ENCODE measurements at places on chromosomes 5 and 9. TPM values are rescaled to one million over a fixed set of nuclear protein-coding genes. Genes with fewer than 3 reads are reported as not detected.

Gene CEL
- total RNA-seq, result 5.3 TPM

Gene RANBP17
- total RNA-seq, result 31.1 TPM

Gene PCDHAC2
- not detected for total RNA-seq

Gene FBN2
- total RNA-seq, result 0.68 TPM

Gene FAM114A2
- total RNA-seq, result 43.6 TPM

Gene MYMK
- total RNA-seq, result not detected

GRCh38 chr5:125798307-125798706 lies 624.9 kb upstream of the GRAMD2B start:
- no peak for DNase-seq

- no peak for DNase-seq
Measured at GRCh38 chr9:104232781-104233341, 138.8 kb downstream of the SMC2 start.

GRCh38 chr5:115179030-115179393 lies 9.3 kb upstream of the TRIM36 start:
- no peak for DNase-seq

DNA sequence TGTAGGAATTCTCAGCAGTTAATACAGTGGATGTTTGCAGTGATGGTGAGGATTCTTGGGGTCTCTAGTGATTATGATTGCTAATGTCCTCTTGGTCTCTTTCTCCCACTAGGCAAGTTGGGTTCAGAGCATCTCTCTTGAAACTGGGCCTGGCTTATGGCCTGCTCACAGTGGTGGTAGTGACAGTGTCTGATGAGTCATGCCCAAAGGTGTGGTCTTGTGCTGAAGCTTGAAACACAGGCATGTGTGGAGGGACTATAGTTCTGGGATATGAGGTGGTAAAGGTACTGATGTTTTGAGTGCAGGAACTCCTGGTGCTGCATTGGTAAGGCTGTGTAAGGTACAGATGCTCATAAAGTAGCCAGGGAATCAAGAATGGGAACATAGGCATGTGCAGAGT lies 231.1 kb downstream of the FAM170A start:
- no peak for DNase-seq

DNA sequence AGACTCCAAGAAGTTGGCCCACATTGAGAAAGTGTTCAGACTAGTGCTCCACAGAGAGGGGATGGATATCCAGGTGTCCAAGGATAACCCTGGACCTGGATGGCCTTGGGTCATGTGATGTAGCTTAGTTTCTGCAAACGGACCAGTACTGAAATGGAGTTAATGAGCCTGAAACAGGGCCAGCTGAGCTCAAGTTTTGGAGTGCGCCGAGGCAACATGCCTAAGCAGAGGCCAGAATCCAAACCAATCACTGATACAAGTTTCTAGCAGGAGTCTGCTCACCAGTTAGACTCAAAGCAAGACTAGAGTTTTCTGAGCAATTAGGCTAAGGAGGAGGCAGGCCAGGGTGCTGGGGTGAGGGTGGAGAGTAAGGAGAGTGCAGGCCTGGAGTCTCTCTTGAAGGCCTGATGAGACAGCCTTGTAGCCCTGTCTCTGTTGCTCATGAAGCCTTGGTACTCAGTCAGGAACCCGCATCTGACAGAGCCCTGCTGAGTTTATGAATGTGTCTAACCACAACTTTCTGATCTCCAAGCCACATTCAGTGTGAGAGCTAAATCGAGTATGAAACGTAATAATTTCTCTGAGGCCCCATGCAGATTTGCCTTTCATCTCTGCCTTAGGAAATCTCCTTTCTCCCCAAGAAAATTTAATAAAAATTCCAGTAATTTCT lies 68.9 kb upstream of the EQTN start:
- no peak for DNase-seq

DNA sequence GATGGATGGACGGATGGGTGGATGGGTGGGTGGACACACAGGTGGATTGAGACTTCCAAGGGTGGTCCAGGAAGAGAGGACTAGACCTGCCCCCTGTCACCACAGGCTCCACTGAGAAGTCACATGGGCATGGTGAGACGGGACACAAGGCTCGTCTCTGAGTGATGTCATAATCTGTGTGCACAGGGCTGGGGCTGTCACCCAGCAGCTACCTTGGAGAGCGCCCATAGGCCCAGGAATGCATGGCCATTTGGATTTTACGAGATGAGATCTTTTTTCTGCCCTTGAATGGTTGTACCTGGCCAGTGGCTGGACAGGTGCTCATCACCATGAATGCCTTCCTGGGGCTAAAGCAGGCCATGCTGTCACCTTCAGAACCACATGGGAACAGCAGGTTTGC lies 3.1 kb downstream of the OLFM1 start:
- no peak for DNase-seq

DNA sequence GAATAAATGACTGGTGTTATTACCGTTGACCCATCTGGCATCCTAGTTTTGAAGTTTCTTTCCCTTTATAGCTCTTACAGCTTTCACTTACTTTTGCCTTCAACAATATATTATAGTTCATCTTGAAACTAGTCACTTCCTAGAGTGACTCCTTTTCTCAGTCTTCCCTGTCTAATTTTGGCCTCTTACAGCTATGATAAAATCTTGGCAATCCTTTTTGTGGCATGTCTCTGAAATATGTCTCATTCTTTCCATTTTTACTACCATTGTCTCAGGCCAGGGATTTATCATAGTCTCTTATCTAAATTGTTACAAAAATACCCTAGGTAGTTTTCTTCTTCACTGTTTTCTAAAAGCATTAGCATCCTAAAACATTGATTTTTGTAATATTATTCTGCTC lies 621.3 kb upstream of the ZNF608 start:
- DNase-seq, result no peak

DNA sequence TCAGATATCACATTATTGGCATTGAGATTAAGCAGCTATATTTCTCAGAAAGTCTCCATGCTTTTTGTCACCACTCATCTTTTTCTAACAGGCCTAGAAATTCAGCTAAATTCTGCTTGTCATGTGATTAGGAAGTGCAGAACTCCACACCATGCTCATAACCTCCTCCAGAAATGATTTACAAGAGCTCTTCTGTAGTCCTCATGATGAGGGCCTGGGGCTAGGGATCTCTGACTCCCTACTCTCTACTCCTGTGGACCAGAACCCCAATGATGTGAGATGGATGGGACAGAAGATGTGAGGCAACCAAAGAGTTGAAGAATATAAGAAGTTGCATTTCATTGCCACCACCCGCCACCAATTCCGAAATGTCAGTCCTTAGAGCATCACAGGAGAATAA lies 16.5 kb upstream of the SIL1 start:
- no peak for DNase-seq

DNA sequence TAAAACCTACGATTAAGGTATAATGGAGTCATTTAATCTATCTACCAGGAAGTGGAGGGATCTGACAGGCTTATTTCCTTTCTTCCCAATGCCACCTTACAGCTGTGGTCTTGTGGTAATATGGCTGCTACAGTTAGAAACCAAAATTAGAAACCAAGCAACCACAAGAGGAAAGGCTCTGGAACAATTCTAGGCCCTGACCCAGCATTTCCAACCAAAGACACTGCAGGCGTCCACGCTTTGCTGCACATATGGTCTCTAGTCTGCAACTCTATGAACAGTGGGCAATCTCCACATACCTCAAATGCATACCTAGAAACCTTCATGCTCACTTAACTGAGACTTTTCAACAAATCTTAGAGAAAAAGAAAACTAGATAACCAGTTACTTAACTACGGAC lies 339.1 kb downstream of the NFIB start:
- DNase-seq, result no peak

- no peak for DNase-seq
Measured at GRCh38 chr5:137374110-137374714, 124.9 kb downstream of the SPOCK1 start.

DNA sequence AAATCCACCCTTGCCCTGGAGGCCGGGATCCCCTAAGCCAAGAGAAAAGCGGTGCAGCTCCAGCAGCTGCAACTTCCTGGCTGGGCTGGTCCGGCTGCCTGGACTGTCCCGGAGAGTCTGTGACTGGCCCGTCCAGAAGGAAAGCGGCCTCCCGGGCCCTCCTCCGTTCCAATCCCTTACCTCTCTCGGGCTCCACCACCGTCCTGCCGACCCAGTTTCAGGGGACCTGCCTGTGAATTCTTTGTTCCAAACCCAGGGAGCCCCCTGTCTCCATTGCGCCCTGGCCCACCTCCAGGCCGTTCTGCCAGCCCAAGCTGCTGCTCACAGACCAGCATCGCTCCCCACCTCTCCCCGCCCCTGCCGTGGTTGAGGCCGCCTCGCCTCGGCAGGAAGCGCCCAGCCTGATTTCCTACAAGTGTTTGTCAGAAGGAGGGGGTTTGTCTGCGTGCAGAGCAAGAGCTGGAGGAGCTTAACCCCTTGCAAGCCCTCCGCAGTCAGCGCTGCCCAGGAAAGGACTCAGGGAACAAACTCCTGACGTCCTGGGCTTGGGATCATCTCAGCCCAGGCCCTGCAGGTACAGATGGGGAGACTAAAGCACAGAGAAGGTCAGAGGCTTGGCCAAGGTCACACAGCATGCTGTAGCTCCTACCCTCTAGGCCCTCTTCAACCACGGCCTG lies at the start of gene AKNA:
TSS of gene AKNA (minus strand) at position 303 of the 677 bp plus-strand sequence. CDS start 6,649 bp downstream, outside the sequence.
- DNase-seq, result no peak

DNA sequence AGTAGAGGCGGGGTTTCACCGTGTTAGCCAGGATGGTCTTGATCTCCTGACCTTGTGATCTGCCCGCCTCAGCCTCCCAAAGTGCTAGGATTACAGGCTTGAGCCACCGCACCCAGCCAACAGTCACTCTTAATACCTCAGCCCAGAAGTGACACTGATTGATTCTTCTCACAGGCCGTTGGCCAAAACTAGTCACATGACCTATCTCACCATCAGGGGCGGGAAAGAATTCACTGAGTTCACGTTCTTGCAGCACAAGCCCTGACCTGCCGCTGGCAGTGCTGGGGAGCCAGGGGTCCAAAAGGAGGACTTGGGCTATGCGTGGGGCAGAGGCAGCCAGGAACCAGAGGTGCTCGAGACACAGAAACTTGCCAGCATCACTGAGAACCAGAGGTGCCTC lies 55.0 kb upstream of the CPLX2 start:
- no peak for DNase-seq

DNA sequence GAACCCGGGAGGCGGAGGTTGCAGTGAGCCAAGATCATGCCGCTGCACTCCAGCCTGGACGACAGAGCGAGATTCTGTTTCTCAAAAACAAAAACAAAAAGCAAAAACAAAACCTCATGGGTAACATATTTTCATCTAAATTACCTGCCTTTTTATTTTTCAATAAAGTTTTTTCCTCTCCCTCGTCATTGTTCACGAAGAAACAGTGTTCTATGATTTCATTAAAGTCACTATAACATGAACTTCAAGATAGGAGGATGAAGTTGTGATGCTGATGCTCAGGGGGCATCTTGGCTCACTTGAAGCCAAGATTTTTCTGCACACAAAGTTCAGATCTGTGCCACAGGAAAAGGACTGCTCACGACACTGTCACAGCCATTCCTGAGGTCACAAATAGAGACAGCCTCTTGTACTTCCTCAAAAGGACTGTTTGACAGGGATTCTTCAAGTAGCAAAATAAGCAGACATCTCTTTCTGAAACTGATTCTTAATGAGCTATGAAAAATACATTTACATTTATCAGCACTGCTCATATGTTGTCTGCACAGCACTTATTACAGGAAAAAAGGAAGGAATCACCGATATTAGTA lies 16.1 kb downstream of the NIPSNAP3B start:
- no peak for DNase-seq

DNA sequence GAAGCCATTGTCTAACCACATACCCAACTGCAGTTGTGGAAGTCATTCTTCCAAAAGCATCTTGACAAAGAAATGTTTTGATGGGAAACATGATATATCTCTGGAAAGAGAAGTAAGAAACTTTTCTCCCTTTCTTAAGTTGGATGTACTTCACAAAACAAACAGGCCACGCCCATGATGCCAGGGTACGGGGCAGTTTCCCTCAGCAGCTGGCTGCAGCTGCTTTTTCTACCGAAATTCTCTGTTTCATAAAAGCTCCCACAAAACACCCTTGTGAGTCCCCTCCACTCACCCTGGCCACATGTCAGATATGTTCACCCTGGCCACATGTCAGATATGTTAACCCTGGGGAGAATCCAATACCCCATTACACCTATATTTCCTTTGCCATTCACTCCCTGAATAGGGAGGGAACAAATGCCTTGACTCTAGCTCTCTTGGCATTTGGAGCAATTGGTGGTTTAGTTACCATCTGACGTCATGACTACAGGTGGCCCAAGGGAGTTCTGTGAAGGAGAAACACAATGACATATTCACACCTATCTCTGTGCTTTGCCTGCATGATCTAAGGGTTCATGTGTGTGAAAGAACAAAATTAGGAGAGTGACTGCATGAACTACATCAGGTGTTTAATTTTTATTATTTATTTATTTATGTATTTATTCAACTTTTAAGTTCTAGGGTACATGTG lies 103.0 kb downstream of the AOPEP start:
- DNase-seq, result no peak

DNA sequence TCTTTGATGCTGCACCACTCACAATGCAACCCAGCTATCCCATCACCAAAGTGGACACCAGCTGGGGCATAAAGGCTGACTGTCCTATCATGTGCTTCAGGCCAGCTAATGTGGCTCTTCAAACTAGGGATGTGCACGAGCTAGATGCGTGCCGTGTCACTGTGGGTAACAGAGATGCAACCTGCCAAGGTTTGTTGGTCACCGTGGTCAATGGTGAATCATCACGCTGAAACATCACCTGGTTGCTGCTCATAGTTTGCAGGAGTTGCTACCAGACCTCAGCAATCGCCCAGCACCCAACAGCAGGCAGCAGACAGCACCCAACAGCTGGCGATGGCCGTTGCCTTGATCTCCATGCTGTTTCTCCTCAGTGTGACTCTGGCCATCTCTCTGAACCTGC lies 2.1 kb upstream of the PCDHGA1 start:
- DNase-seq, result no peak

- no peak for DNase-seq
Measured at GRCh38 chr9:83533296-83533695, 4.9 kb downstream of the FRMD3 start.

- no peak for DNase-seq
Measured at GRCh38 chr9:36835271-36835996, 198.6 kb downstream of the PAX5 start.

- no peak for DNase-seq
Measured at GRCh38 chr9:34170237-34170991, 8.4 kb upstream of the UBAP1 start.

GRCh38 chr9:38276771-38277439 lies 115.6 kb upstream of the ALDH1B1 start:
- no peak for DNase-seq

DNA sequence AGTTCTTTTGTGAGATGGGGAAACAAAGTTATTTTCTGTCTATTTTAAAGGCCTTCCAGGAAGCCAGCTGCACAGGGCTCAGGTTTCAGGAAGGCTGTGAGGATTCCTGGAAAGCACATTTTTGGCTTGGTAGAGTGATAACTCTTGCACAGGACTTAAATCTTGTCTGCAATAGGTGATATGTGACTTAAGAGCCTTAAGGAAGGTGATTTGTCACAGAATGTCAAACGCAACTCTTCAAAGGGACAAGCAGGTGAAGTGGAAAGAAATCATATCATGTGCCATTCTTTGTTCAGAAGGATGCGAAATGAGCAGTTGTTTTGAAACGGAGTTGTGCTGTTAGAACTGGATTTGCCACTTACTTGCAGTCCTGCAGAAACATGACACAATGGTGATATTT lies 459.3 kb downstream of the MAT2B start:
- DNase-seq, result no peak

Data from thoracic aorta (tissue), 2 donors.